Progenitor cell of endocrine pancreas (in vitro differentiated cells): ENCODE measurements at places on chromosomes 6 and 20.
A peak's percentile ranks its signal among the peaks of the same experiment; 100 is the strongest.

- H3K36me3 ChIP-seq: no peaks in the 10 kb centered on the region
- H3K4me1 ChIP-seq: no peaks in the 10 kb centered on the region
- H3K27ac ChIP-seq: no peak overlapping the region
- no peak for DNase-seq
- peaks cover 8% of the 10 kb centered on the region for H3K27me3 ChIP-seq
These were observed 12.5 kb downstream of the MYH7B start for GRCh38 chr20:34968042-34968775.

DNA sequence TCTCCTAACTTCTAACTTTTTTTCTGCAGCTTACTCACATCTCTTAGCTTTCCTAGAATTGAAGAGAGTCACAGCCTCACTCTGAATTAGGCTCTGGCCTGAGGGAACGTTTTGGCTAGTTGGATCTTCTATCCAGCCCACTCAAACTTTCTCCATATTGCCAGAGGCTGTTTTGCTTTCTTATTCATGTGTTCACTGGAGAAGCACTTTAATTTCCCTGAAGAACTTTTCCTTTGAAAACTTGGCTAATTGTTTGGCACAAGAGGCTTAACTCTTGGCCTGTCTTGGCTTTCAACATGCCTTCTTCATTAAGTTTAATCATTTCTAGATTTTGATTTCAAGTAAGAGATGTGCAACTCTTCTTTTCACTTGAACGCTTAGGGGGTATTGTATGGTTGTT is 138.2 kb upstream of the PLCB4 start:
- H3K27me3 ChIP-seq: no peaks in the 10 kb centered on the region
- no peak overlapping the region for H3K27ac ChIP-seq
- no peaks in the 10 kb centered on the region for H3K36me3 ChIP-seq
- no peak for DNase-seq
- peaks cover 1% of the 10 kb centered on the region for H3K4me1 ChIP-seq
- no peak overlapping the region for H3K4me3 ChIP-seq

- no peak for DNase-seq
- H3K27me3 ChIP-seq: no peaks in the 10 kb centered on the region
- no peak overlapping the region for H3K4me3 ChIP-seq
- H3K4me1 ChIP-seq: peaks cover 5% of the 10 kb centered on the region
- no peak overlapping the region for H3K27ac ChIP-seq
- H3K36me3 ChIP-seq: no peaks in the 10 kb centered on the region
These were observed 39.4 kb downstream of the PPP1R3G start for GRCh38 chr6:5124526-5124925.

GRCh38 chr20:2742934-2743559 is 50.5 kb downstream of the EBF4 start:
- H3K27me3 ChIP-seq: peaks cover 62% of the 10 kb centered on the region
- peak; percentile 67 for DNase-seq

DNA sequence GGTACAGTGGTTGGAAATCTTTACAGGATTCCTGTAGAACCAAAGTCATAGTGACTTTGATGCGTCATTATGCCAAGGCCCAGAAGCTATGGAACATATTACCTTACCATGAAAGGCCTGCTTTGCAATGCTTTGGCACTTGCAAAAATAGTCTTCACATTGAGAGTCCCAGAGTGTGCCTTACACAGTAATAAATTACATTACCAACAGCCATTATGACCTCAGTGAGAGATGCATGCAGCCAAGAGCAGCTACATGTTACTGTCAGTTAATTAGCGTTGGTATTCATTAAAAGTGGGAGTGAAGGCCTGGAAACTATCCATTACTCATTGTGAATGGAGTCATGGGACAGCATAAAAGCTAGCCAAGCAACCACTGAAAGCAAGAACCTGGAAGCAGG is 39.2 kb upstream of the HDDC2 start:
- no peak for DNase-seq
- H3K27me3 ChIP-seq: no peaks in the 10 kb centered on the region
- no peak overlapping the region for H3K4me3 ChIP-seq
- no peaks in the 10 kb centered on the region for H3K36me3 ChIP-seq

DNA sequence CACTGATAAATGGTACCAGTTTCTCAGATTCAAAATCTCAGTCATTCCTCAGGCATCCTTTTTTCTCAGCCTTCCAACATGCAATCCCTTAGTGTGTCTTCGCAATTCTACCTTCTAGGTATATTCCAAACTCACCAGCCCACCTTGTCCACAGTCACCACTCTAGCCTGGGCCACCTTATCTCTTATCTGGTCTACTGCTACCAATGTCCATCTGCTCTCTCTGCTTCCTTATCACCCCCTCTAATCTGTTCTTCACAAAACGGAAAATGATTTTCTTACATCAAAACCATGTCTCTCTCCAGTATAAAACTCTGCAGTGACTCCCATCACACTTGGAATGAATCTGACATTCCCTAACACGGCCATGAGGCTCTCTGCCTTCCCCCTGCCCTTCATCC is 91.9 kb downstream of the PREP start:
- H3K27me3 ChIP-seq: no peaks in the 10 kb centered on the region
- H3K4me1 ChIP-seq: no peaks in the 10 kb centered on the region
- DNase-seq: no peak

DNA sequence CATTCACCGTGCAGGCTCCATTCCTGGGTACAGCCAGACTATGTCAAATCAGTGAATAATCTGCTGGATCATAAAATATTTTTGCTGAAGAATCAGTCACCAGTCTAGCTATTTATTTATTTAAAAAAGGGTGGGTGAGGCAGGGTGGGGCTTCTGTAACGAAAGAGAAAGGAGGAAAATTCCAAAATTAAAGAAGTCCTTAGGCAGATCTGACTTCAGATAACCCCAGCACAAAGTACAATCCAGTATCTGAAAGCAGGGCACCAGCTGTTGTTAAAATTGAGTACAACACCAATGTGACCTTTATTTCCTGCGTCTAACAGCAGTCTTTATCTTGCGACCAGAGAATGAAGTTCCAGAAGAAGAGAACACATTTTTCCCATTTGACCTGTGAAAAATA is 15.7 kb downstream of the FAM8A1 start:
- DNase-seq: no peak
- peaks cover 8% of the 10 kb centered on the region for H3K4me1 ChIP-seq
- H3K27me3 ChIP-seq: no peaks in the 10 kb centered on the region
- peaks cover 27% of the 10 kb centered on the region for H3K36me3 ChIP-seq
- no peak overlapping the region for H3K4me3 ChIP-seq
- H3K27ac ChIP-seq: no peak overlapping the region

DNA sequence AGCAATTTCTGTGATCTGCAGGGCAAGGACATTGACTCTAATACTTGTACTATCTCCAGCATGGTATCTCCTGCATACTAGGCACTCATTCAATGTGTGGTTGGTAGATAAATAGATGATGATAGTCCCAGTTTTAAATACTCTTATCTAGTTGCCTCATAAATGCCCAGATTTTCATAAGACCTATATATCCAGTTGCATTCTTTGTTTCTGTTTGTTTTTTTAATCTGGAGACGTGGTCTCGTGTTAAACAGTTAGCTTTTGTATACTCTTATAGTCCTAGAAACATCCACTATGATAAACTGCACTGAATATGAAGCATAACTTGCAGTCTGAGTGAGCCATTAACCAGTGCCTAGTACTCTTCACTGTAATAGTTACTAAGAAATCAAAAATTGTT is 35.5 kb upstream of the SUMO4 start:
- no peaks in the 10 kb centered on the region for H3K27me3 ChIP-seq
- H3K36me3 ChIP-seq: peaks cover 7% of the 10 kb centered on the region
- peaks cover 23% of the 10 kb centered on the region for H3K4me1 ChIP-seq
- H3K27ac ChIP-seq: no peak overlapping the region

DNA sequence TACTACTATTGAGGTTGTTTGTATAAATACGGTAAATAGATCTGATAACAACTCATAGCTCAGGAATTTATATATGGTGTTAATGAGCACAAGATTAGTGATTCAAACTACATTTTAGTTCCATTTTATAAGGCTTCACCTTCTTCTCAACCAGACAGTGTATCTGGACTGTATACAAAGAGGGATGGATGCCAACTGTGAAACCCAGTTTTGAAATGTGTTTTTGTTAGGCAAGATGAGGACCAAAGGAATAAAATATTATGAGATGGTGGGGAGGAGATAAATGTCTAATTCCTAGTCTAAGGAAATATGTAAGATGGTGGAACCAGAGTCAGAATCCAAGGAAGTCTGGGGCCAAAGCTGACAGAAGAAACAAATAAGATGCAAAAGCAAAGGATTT is 329.0 kb downstream of the GRIK2 start:
- no peak overlapping the region for H3K27ac ChIP-seq
- H3K4me3 ChIP-seq: no peak overlapping the region
- no peaks in the 10 kb centered on the region for H3K36me3 ChIP-seq

DNA sequence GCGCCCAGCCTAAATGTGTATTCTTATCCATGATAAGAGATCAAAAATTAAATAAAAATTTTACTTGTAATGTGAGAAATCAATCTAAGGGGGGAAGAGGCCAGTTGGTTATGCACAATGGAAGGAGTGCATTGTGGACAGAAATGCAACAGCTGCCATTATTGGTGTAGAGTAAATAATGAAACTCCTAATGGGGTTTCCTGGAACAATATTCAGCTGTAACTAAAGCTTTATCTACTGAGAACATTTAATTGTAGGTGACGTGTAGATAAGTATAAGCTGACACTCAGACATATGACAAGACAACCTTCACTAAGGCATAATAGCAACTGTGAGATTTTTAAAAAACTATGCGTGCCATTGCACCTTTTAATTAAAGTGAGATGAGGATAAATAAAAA is 71.4 kb downstream of the CEP57L1 start:
- H3K36me3 ChIP-seq: no peaks in the 10 kb centered on the region
- no peak for DNase-seq
- no peaks in the 10 kb centered on the region for H3K27me3 ChIP-seq
- peaks cover 18% of the 10 kb centered on the region for H3K4me1 ChIP-seq

DNA sequence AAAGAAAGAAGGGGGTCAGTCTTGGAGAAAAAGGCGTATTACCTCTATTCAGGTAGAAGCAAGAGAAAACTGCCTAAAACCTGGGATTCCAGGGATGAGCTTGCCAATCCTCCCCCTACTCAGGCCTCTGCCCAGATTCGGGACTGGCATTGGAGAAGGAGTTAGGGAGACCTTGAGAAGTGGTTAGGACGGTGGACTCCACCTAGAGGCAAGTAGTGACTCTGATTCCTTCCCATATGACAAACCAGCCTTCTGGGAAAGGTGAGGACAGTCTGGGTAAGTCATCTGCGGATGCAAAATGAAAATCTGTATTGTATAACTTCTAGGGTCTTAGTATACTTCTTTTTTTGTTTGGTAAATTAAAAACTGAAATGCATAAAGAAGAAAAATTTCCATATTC is 43.8 kb downstream of the SLX4IP start:
- H3K36me3 ChIP-seq: no peaks in the 10 kb centered on the region
- no peak overlapping the region for H3K27ac ChIP-seq

DNA sequence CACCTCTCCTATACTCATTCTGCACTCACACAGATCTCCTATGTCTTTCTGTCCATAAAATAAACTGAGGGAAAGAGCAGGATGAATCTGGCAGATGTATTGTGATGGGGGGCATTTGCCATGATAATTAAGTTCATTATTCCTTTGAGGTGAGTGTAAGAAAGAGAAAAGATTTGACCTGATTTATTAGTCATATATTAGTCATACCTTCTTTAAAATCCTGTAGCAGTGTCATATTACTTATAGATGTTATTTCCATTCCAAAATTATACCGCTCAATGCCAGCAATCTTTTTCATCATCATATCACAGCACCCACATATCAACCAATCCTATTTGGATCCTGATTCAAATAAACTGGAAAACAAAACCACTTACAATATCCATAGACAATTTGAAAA is 733.3 kb upstream of the SLC35B3 start:
- H3K27ac ChIP-seq: no peak overlapping the region
- H3K4me3 ChIP-seq: no peak overlapping the region
- H3K27me3 ChIP-seq: no peaks in the 10 kb centered on the region
- no peak for DNase-seq
- no peaks in the 10 kb centered on the region for H3K36me3 ChIP-seq
- no peaks in the 10 kb centered on the region for H3K4me1 ChIP-seq

GRCh38 chr6:134413241-134413643 is 95.3 kb upstream of the SGK1 start:
- H3K27me3 ChIP-seq: no peaks in the 10 kb centered on the region
- peaks cover 13% of the 10 kb centered on the region for H3K4me1 ChIP-seq
- H3K4me3 ChIP-seq: no peak overlapping the region
- H3K36me3 ChIP-seq: no peaks in the 10 kb centered on the region
- no peak overlapping the region for H3K27ac ChIP-seq
- no peak for DNase-seq

DNA sequence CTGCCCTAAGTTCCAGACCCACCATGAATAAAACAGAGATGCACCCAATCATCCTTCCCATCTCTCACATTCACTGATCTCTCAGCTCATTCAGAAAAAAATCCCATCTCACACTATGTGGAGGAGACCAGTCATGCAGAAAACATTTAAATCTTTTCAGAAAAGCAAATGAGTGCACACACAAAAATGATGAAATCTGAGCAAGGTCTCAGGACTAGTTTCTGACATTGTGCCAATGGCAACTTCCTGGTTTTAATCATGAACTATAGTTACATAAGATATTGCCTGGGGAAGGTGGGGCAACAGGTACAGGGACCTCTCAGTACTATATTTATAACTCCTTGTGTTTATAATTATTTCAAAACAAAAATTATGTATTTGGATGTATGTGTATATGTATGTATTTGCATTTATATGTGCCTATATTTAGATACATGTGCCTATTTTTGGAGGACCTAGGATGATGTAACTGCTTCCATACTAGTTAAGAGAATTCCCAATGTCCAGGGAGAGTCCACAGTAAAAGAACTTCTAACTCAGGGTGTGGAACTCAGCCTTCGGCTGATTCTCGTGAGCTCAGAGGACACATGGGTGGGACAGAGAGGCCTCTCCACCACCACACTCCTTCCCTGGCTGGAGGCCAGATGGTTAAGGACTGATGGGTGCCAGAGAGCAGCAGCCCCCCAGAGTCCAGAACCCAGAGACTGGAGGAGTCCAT is 71.7 kb upstream of the MAP3K4 start:
- H3K4me3 ChIP-seq: no peak overlapping the region
- DNase-seq: no peak
- no peak overlapping the region for H3K27ac ChIP-seq

GRCh38 chr6:106227612-106228507 is 97.7 kb downstream of the ATG5 start:
- H3K27ac ChIP-seq: no peak overlapping the region
- H3K4me3 ChIP-seq: no peak overlapping the region
- H3K27me3 ChIP-seq: no peaks in the 10 kb centered on the region
- no peak for DNase-seq
- H3K4me1 ChIP-seq: peaks cover 20% of the 10 kb centered on the region
- peaks cover 38% of the 10 kb centered on the region for H3K36me3 ChIP-seq

DNA sequence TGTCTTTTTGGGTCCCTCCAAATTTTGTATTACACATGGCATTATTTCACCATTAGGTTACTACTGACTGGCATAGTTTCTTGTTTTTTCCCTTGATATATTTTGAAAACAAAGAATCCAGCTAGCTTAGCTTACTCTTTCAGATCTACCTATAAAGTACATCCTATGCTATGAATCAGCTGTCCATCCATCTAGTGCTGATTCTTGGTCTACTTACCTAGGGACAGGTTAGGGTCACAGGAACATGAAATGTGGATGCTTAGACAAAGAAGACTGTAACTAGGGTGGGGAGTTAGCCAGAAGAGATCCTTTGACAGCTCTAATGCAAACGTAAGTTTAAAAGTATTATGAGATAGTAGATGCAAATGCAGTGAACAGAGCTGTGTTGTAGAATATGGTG is 91.7 kb downstream of the NKAIN2 start:
- no peak overlapping the region for H3K27ac ChIP-seq
- H3K4me3 ChIP-seq: no peak overlapping the region
- no peaks in the 10 kb centered on the region for H3K27me3 ChIP-seq
- H3K36me3 ChIP-seq: no peaks in the 10 kb centered on the region
- H3K4me1 ChIP-seq: no peaks in the 10 kb centered on the region
